ENCODE measurements at places on chromosomes 4 and X. TPM values are rescaled to one million over a fixed set of nuclear protein-coding genes. Genes with fewer than 3 reads are reported as not detected.

GRCh38 chrX:46204721-46205422, 340.3 kb downstream of the ZNF674 start:
- no peaks in the 10 kb centered on the region for H3K36me3 ChIP-seq
- peaks cover 21% of the 10 kb centered on the region for H3K4me1 ChIP-seq
- H3K4me3 ChIP-seq: no peak overlapping the region
- DNase-seq: no peak
- H3K27ac ChIP-seq: no peak overlapping the region

GRCh38 chr4:138761638-138762220, 253.9 kb upstream of the NOCT start:
- peaks cover 3% of the 10 kb centered on the region for H3K27me3 ChIP-seq
- H3K36me3 ChIP-seq: no peaks in the 10 kb centered on the region
- H3K4me1 ChIP-seq: no peaks in the 10 kb centered on the region
- DNase-seq: no peak
- no peak overlapping the region for H3K27ac ChIP-seq

GRCh38 chr4:89588421-89588820, 248.5 kb downstream of the SNCA start:
- H3K27ac ChIP-seq: no peak overlapping the region
- no peaks in the 10 kb centered on the region for H3K36me3 ChIP-seq
- H3K4me1 ChIP-seq: no peaks in the 10 kb centered on the region
- no peak for DNase-seq
- no peak overlapping the region for H3K4me3 ChIP-seq
- peaks cover 23% of the 10 kb centered on the region for H3K27me3 ChIP-seq

DNA sequence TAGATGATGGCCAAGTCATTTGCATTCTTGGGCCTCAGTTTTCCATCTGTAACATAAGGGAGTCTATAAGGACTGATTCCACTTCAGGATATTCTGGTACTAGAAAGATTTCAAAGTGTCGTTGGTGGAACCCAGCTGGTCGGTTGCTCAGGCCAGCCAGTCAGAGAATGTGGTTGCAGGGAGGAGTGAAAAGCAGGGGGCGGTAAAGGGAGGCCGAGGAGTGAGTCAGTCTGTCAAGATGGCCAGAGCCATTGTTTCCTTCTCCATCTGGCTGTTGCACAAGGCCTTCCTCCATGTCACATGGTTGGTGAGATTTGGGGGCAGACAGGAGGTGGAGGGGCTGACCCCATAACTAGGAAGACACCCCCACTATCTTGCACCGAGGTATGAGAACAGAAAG, 38.2 kb downstream of the STARD8 start:
- H3K27me3 ChIP-seq: peaks cover 3% of the 10 kb centered on the region
- no peak for DNase-seq
- peak overlapping the region; percentile 72 for H3K4me3 ChIP-seq
- no peaks in the 10 kb centered on the region for H3K36me3 ChIP-seq

GRCh38 chrX:153321381-153322124, at the start of gene PNMA6F:
Gene PNMA6F (minus strand): TSS chrX:153321767. CDS start chrX:153320674, 1,093 bp downstream.
- H3K27ac ChIP-seq: no peak within 1 kb of the TSS
- H3K4me1 ChIP-seq: no peaks in the 10 kb centered on the region
- H3K27me3 ChIP-seq: peaks cover 16% of the 10 kb centered on the region
- H3K4me3 ChIP-seq: no peak within 1 kb of the TSS

DNA sequence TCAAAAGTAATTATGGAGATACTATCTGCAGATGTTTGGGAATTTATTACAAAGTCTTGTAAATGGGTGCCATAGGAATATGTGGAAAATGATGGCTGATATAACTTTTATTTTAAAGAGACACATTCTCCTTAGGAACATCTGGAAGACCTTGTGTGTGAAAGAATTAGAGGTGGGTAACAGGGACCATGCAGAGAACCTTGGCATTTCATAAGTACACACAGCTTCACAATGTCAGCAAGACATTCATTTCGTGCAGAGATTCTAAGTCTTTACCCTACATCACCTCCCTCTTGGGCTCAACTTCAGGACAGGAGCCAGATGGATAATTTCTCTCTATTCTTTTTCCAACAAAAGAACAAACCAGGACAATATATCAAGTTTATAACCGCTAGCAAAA, 458.1 kb upstream of the INTU start:
- H3K4me3 ChIP-seq: no peak overlapping the region
- DNase-seq: no peak
- no peak overlapping the region for H3K27ac ChIP-seq
- no peaks in the 10 kb centered on the region for H3K27me3 ChIP-seq

- H3K4me3 ChIP-seq: no peak overlapping the region
- H3K27me3 ChIP-seq: no peaks in the 10 kb centered on the region
- H3K27ac ChIP-seq: no peak overlapping the region
- no peaks in the 10 kb centered on the region for H3K36me3 ChIP-seq
- no peaks in the 10 kb centered on the region for H3K4me1 ChIP-seq
These were observed 110.8 kb upstream of the TEX13A start for GRCh38 chrX:105331244-105331643.

DNA sequence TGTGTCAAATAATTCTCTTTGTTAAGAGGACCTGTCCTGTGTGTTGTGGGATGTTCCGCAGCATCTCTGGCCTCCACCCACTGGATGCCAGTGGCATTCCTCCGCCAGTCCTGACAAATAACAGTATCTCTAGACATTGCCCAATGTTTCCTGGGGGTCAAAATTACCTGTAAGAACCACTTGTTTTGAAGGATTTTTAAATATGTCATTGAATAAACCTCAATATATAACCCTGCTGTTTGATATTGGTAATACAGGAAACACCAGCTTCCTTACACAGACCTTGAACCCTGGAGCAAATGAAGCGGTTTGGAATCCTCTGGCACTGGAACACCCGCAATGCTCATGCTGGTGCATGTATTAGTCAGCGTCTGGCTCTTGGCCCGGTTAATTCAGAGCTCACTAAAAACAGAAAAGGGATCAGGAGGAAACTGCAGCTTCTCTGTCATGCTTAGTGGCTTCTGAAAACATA, 101.3 kb downstream of the TBL1X start:
- no peaks in the 10 kb centered on the region for H3K27me3 ChIP-seq
- no peak for DNase-seq
- H3K4me1 ChIP-seq: peaks cover 18% of the 10 kb centered on the region
- H3K4me3 ChIP-seq: peak overlapping the region; percentile 49

- no peak for DNase-seq
- H3K27ac ChIP-seq: peak overlapping the region; percentile 31
- H3K4me1 ChIP-seq: peaks cover 10% of the 10 kb centered on the region
- peaks cover 46% of the 10 kb centered on the region for H3K36me3 ChIP-seq
- H3K4me3 ChIP-seq: no peak overlapping the region
- no peaks in the 10 kb centered on the region for H3K27me3 ChIP-seq
These were observed 37.7 kb downstream of the JADE1 start for GRCh38 chr4:128847082-128847724.

- H3K36me3 ChIP-seq: peaks cover 29% of the 10 kb centered on the region
- H3K27me3 ChIP-seq: no peaks in the 10 kb centered on the region
- H3K27ac ChIP-seq: no peak overlapping the region
These were observed 117.6 kb downstream of the FGF16 start for GRCh38 chrX:77564823-77565222.

DNA sequence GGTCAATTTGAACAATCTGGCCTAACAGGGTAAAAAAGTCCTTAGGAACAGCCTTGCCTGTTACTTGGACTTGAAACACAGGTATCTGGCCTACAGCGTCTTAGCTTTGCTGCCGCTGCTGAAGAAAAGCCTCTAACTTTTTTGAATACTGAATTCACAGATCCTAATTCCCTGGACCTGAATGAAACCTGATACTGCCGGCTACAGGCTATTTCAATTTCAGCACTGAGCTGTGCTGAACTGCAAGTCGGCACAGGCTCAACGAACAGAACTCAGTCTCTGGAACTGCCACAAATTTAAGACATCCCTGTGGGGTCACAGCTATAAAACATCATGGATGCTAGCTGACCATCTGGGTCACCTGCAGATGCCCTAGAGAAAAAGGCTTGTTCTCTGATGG, 7.2 kb downstream of the NR0B1 start:
- no peak overlapping the region for H3K27ac ChIP-seq
- no peaks in the 10 kb centered on the region for H3K36me3 ChIP-seq
- DNase-seq: no peak

GRCh38 chrX:139831675-139832456, 101.0 kb downstream of the ATP11C start:
- H3K27ac ChIP-seq: peak overlapping the region; percentile 49
- H3K27me3 ChIP-seq: no peaks in the 10 kb centered on the region
- peaks cover 19% of the 10 kb centered on the region for H3K4me1 ChIP-seq
- no peak for DNase-seq
- peak overlapping the region; percentile 50 for H3K4me3 ChIP-seq

DNA sequence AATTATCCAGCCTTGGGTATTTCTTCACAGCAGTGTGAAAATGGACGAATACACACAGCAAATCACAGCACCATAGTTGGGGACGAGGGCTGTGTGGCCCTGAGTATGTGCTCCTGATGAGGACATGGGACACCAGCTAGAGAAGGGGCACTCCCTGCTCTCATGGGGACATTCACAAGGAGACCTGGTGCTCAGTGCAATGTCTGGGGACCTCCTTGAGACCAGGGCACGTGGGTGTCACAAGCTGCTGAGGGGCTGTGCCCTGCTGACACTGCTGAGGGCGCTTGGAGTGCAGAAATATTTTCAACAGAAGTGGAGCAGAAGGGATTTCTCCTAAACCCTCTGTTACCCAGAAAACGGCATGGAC, 65.4 kb downstream of the TRMT44 start:
- H3K27me3 ChIP-seq: no peaks in the 10 kb centered on the region
- H3K4me3 ChIP-seq: no peak overlapping the region
- no peaks in the 10 kb centered on the region for H3K36me3 ChIP-seq
- H3K4me1 ChIP-seq: no peaks in the 10 kb centered on the region
- H3K27ac ChIP-seq: no peak overlapping the region

The DDX53 gene
- total RNA-seq: not detected

The DGAT2L6 gene
- total RNA-seq: not detected

The PCSK1N gene
- total RNA-seq: 1.2 TPM

The AFM gene
- not detected for total RNA-seq

The USP46 gene
- total RNA-seq: 9.1 TPM

The EFHC2 gene
- total RNA-seq: 0.64 TPM

All from activated naive CD8-positive, alpha-beta T cell treated with anti-CD3 and anti-CD28 coated beads, Interleukin-2, amount 10 ng/mL, durations not matched to agents 7 days and 5 days (primary cell).